ENCODE measurements at places on chromosomes 5 and 9.

DNA sequence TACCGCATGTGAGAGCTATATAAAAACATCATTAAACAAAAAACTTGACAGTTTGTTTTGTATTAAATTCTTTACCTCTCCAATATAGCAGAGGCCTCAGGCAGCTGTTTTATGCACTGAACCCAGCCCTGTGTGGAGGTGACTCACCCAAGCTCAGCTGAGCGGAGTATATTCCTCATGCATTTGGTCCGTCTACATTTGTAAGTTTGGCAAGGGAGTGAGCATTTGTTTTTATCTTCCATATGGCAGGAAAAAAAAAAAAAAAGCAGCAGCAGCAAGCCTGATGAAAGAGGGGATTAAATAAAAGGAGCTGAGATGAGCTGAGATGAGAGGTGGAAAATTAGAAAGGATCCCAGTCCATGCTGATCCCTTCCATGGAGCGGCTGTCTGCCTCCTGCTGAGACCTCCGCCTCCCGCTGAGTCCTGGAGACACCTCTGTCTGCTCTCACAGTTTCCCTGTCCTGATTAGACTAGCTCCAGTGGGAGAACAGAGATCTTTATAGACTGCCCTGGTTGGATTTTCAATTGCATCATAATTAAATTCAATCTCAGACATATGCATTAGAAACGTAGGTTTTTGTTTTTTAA, 112.0 kb upstream of the CTNND2 start:
- DNase-seq, result no peak

DNA sequence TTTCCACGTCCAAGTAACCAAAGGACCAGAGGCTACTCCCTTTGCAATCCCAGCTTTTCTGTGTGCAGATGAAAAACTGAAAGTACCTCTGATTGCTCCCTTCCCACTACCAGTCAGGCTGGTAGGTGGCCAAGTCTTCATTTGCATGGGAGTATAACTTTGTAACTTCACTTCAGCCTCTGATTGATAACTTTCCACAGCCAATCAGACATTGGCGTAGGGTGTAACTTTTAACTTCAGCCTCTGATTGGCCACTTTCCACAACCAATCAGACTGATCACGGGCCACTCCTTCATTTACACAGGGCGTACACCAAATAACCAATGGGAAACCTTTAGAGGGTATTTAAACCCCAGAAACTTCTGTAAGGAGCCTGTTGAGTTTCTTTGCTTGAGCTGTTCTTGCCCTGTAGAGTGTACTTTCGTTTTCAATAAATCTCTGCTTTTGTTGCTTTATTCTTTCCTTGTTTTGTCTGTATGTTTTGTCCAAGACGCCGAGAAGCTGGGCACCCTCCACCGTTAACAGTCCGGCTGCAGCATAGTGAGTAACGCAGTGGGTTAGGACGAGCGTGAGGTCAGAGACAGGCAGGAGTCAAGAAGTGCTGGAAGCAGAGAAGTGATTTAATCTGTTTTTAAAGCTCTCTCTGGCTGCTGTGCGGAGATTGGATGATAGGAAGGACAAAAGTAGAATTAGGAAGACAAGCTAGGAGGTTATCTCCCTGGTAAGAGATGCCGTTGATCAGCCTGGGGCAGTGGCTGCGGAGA, 3.5 kb upstream of the EXOSC2 start:
- peak; percentile 95 for DNase-seq

GRCh38 chr5:141431286-141431685, 979 bp downstream of the PCDHGA12 start:
- no peak for DNase-seq

GRCh38 chr5:64526734-64527439, 21.1 kb downstream of the RGS7BP start:
- no peak for DNase-seq

GRCh38 chr9:137453643-137454081, 5.5 kb downstream of the NSMF start:
- DNase-seq, result peak; percentile 77

DNA sequence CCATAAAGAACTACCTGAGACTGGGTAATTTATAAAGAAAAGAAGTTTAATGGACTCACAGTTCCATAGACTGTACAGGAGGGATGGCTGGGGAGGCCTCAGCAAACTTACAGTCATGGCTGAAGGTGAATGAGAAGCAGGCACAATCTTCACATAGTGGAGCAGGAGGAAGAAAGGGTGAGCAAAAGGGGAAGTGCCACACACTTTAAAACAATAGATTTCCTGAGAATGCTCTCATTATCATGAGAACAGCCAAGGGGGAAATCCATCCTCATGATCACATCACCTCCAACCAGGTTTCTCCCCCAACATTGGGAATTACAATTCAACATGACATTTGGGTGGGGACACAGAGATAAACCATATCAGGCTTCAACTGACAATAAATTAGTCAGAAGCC, 664.9 kb downstream of the TAF11L14 start:
- no peak for DNase-seq

GRCh38 chr9:137462986-137463930, 4.1 kb upstream of the NSMF start:
- DNase-seq, result no peak

GRCh38 chr9:134502809-134503211, 138.8 kb upstream of the COL5A1 start:
- DNase-seq, result peak; percentile 71

DNA sequence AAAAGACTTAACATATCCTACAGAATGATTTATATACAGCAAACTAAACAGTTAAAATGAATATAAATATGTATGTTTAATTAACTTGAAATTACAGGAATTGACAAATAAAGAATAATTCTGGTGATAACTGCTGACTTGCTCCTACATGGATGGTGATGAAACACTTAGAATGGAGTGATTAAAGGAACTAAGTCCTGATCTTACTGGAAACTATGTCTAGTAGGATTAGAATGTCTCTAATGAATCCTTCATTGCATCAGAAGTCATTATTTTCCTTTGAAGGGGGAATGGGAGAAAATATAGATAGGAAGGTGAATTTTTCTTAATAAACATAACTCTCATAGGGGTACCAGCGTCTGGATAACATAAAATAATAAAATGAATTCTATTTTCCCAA, 77.1 kb downstream of the CAMK4 start:
- no peak for DNase-seq

DNA sequence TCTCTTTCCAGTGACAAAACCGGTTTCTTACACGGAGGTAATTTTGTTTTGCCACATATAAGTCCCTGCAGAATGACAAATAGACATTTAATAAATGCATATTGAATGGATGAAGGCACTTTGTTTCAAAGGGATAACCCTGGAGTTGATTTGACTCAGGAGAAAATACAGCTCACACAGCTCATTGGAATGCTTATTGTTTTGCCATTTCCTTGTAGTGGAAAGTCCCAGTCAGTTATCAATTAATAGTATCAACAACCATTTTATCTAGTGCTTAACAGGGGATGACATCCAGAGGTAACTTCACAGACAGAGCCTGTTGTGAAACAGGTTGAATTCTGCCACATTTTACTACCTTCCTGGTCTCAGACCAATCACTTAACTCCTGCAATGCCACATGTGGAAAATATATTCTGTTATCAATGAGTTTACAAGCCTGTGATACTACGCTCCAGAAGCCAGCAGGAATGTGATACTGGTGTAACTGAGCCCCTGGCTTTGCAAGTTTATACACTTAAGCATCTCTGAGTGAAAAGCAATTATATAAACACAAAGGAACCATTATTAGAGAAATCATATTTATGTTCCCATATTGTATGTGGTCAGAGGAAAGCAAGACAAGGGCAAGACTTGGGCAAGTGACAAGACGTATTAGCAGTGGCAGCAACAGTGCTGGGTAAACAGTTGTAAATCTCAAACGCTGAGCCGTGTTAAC, 123.1 kb upstream of the ANKRD55 start:
- peak; percentile 63 for DNase-seq

DNA sequence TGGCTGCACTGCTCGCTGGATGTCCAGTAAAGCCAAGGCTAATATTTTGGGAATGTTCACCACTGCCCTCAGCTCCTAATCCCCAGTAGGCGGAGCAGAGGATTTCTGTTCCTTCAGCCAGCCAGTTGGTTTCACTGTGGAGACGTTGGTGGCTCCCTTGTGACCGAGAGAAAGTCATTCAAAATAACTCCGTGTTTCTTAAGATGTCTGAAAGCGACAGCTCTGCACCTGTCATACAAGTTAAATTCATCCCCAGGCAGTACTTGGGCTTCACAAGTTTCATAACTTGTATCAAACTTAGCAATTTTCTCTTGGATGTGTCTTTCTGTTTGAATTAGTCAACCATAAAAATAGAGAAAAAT, 382 bp upstream of the CDKN2B start:
- DNase-seq, result no peak

DNA sequence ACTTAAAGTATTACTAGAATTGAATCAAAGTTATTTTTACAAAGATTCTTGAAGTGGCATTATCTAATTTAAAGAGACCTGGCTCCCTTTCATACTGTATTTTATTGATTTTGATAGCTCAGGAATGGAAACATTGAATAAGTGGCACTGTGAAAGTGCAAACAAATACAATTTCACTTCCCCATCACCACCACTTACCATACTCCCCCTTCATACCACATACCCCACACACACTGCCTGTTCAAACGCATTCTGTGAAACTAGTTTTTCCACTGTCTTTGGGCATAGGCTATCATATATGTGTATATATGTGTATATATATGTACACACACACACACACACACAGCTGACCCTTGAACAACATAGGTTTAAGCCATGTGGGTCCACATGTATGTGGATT, 62.1 kb upstream of the ATG10 start:
- no peak for DNase-seq

GRCh38 chr9:93125331-93125894, 8.6 kb downstream of the NINJ1 start:
- no peak for DNase-seq

GRCh38 chr5:9094582-9094981, 451.3 kb downstream of the SEMA5A start:
- DNase-seq, result no peak

- DNase-seq, result peak; percentile 97
These were observed 477.8 kb downstream of the CCDC171 start for GRCh38 chr9:16030528-16031185.

- no peak for DNase-seq
These were observed 372.6 kb downstream of the EBF1 start for GRCh38 chr5:158727136-158727535.

DNA sequence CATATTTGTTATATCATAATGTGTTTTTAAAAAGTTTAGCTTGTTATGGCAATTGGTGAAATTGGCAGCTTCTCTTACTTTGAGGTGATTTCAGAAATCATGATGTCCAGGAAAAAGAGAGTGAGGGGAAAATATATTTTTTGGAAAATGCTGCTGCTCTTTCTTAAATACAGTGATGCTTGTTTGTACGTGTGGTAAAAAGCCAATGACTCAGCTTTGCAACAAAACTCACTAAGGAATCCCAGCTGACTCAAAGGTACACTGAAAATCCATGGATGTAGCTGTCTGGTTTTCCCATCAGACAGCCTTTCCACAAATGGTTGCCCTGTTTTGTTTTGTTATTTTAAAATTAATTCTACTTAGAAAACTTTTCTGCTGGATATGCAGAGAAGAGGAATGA, 306.4 kb upstream of the PAPPA start:
- no peak for DNase-seq

GRCh38 chr5:143309661-143310431, 93.6 kb downstream of the NR3C1 start:
- no peak for DNase-seq

GRCh38 chr9:104586496-104587180, 12.6 kb downstream of the OR13C5 start:
- DNase-seq, result no peak

GRCh38 chr9:135240222-135240621, 152.8 kb downstream of the OLFM1 start:
- no peak for DNase-seq

GRCh38 chr9:32787816-32788215, 4.5 kb downstream of the TMEM215 start:
- no peak for DNase-seq

DNA sequence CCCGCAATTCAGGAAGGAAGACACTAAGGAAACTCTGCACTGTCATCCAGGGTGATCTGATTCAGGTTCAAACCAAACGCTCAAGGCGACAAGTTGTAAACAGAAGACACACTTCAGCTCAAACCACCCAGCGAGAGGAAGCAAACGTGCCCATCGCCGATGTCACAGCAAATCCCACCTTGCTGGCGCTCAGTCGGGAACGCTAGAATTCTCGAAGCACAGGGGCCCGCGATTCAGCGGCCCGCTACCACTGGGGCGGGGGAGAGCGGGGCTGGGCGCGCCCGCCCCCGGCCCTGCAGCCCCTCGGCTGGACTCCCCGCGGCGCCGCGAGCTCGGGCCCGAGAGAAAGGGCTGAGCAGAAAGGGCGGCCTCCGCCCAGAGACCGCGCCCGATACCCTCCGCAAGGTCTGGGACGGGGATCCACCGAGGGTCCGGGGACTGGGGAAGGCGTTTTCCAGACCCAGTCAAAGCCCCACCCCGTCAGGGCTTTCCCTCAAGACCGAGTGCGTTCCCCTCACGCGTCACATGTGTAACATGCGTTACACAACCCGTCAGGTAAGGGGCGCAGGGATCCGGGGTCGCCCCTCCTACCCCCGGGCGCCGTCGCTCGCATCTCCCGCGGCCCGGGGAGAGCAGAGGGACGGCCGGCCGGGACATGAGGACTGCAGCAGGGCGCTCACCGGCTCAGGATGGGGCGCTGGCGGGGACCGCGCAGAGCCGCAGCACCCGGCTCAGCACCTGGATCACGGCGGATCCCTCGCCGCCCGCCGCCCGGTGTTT, 469 bp downstream of the AGTPBP1 start:
- DNase-seq, result peak; percentile 50

DNA sequence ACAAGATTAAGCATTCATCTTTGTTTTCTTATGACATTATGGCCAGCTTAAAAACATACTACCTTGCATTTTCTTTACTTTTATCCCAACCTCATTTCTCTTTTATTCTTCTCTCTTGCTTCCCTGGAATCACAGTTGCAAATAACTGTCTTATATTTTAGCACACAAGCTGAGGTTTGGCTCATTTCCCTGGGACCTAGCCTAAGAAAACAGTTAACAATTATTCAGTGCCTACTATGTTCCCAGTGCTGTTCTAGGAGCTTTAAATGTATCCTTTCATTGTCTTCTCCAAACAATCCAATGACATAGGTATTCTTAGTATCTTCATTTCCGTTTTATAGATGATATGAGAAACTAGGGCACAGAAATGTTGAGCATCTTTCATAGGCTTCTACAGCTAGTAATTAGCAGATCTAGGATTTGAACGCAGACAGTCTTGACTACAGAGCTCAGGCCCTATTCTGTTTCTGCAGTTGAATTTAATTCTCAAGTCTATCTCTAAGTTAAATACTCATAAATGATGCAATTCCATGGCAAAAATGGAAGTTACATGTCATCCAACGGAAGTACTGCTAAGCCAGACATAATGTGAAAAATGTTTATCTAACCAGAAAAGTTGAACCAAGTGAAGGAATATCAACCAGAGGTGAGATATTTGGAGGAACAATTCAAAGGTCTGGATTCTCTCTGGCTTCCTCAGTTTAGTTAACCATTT, 52.3 kb upstream of the MTAP start:
- DNase-seq, result no peak

GRCh38 chr5:127910307-127910956, 173.1 kb upstream of the SLC12A2 start:
- DNase-seq, result no peak

DNA sequence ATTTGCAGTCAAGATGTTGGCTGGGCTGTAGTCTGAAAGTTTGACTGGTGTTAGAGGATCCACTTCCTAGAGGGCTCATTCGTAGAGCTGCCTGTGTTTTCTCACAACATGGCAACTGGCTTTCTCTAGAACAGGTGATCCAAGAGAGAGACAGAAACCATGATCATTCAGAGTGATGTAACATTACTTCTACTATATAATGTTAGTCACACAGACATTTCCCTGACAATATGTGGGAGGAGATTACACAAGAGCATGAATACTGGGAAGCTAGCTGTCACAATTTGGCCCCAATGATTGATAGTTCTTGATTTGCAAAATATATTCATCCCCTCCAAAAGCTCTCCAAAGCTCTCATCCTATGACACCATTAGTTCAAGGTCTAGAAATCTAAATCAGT, 10.9 kb upstream of the TMEM161B start:
- DNase-seq, result no peak
